ENCODE measurements at places on chromosomes 16 and 17.

DNA sequence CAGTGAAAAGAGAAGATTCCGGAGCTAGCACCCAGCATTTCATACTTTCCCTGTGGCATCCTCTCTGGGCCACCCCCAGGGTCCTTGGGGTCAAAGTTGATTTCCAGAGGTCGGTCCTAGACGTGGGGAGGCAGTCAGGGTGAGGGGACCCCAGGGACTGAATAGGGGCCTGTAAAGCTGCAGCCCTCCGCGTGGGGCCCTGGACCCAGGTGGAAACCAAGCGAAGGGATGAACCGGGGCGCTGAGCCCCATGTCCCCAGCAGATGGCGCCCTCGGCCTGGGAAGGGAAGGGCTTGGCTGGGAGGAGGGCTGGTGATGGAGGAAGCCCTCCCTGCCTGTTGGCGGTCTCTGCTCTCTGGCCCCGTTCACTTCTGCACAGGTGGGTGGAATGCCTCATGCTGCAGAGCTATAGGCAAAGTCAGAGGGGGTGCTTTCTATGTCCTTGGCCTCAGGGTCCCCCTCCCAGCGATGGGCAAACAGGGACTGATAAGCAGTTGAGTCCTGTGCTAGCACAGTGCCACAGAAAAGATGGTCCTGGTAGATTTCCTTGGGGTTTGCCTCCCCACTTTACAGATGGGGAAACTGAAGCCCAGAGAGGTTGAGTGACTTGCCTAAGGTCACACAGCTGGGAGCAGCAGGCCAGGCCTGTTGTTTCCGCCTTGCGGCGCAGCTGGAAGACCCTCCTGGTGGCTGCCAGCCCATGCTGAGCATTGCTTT lies 163.4 kb upstream of the CIBAR2 start:
- peak; percentile 50 for DNase-seq

- no peak for DNase-seq
Measured at GRCh38 chr17:76909971-76910760, 42.0 kb downstream of the MGAT5B start.

GRCh38 chr17:19384723-19385391 lies 2.1 kb downstream of the MFAP4 start:
- DNase-seq = peak; percentile 98

DNA sequence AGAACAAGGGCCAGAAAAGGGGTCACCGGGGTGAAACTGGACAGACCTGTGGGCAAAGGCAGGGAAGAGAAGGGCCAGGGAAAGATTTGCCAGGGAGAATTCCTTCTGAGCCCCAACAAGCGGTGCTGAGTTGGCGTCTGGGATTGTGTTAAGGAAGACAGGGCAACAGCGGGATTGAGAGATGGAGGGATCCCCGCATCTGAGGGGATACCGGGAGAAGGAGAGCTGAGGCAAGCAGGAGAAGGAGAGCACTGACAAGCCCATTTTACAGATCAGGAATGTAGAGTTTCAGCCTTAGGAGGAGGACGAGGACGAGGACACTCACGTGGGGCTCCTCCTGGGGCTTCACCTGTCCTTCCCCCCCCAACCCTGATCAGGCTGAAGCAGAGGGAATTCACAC lies 998 bp upstream of the ABCC3 start:
- no peak for DNase-seq

GRCh38 chr17:29927546-29927945 lies 2.5 kb downstream of the SSH2 start:
- no peak for DNase-seq

- no peak for DNase-seq
Measured at GRCh38 chr17:58648236-58648635, 43.6 kb downstream of the TEX14 start.

DNA sequence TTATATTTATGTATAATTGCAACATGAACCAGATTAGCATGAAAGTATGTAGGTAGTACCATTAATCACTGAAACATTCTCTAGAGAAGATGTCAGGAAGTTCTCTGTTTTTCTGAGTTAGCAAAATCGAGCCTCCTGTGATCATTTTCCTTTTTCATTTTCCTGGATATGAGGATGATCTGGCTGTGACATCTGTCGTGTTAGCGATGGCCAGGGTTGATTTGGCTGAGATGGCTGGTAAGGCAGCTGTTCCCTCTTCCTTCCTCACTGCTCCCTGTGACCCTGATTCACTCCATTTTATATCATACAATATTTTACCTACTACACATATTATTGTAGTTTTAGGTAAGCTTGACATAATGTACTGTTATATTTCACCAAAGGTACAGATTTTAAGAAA lies 10.3 kb downstream of the CNTNAP4 start:
- no peak for DNase-seq

DNA sequence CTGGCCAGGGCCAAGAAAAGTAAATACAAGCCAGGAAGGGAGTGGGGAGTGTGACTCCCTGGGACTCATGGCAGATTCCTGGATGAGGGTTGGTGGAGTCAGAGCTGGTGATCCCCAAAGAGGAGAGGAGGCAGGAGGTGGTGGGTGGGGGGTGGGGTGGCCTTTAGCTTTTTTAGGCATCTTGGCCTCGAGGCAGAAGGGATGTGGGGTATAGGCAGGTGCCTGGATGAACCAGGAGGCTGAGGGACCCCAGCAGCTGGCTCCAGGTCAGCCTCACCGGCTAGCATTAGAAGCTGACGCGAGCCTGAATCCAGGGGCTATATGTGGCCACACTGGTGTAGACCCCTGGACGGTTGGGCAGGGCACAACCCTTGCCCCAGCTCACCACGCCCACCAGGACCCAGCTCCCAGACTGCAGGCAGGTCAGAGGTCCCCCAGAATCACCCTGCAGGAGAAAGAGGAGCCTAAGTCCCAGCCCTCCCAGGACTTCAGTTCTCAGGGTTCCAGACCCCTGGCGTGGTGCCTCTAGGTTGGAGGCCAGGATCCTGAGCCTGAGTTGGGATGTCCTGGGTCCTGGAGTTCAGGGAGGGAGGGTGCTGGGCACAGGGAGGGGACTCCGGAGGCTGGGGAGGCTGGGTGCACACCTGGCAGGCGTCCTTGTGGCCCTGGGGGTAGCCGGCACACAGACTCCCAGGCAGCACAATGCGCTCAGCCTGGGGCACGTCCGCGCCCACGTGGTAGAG lies 2.8 kb downstream of the PRSS33 start:
- no peak for DNase-seq

DNA sequence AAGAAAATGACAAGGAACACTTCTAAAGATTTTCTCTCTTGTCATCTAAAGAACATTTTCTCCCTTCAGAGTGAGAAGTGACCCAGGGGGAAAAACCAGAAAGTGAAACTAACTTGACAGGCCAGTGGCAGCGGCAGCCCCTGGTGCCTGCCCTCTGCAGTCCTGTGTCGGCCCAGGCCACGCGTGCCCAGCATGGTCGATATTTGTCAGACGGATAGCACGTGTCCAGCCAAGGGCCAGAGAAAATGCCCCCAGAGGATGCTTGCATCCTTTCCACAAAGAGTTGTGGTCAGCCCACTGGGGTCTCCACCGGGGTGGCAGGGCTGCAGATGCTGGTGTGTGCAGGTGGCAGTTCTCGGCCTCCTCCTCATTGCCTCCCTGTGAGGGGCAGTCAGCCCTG lies 176.6 kb downstream of the RAB11FIP4 start:
- no peak for DNase-seq

GRCh38 chr17:57948555-57949420 lies 6.4 kb downstream of the CUEDC1 start:
- no peak for DNase-seq

DNA sequence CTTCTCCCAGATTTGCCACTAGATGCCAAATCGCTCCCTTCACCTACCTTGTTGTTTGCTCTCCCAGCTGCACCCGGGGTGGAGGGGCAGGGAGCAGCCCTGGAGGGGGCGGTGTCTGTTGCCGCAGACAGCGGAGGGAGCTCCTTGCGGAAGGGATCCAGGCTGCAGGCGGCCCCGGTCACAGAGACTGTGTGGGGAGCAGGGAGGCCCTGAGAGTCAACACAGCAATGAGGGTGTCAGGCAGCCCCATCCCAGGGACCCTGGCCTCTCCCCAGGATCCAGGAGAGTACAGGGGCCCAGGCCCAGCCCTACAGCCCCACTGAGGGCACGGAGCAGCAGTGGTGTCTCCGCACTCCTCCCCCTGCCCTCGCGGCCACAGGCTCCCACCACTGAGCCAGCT lies 50.5 kb upstream of the CHMP6 start:
- no peak for DNase-seq

GRCh38 chr17:66677201-66677981 lies 157.5 kb upstream of the CACNG5 start:
- no peak for DNase-seq

DNA sequence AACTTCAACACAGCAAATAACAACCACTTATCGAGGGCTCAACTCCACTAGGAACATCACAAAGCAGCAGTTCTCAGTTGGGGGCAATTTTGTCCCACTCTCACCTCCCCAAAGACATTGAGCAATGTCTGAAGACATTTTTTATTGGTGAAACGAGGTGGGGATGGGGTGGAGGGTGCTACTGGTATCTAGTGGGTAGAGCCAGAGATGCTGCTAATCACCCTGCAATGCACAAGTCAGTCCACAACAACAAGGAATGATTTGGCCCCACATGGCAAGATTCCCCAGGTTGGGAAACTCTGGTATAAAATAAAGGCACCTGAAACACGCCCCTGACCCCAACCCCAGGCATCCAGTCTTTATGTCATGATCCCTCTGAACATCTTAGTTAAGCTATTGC lies 33.3 kb downstream of the TLE7 start:
- DNase-seq = no peak

- DNase-seq = no peak
Measured at GRCh38 chr16:12188935-12189249, 212.4 kb downstream of the SNX29 start.

DNA sequence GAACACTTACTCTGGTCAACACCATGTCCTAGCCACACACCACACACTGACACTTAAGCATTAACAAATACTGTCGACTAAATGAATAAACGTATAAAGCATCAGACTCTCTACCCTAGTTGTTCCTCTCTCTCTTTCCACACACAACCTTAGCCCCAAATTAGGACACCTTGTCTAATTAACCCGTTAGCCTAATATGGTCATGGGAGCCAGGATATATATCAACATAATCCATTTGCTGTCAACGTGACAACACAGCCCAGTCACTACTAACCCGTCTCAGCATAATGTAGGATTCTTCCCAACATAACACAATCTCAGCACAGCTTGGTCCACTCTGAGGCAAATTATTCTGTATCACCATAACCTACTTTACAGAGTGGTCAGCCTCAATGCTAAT lies 2.2 kb downstream of the DVL2 start:
- DNase-seq = no peak

- no peak for DNase-seq
Measured at GRCh38 chr17:34318474-34318873, 761 bp upstream of the CCL8 start.

GRCh38 chr17:59287891-59288290 lies 43.6 kb upstream of the YPEL2 start:
- DNase-seq = no peak
